Esophagus squamous epithelium (tissue), 5 donors: ENCODE measurements at places on chromosomes 6 and 20.

GRCh38 chr6:161133963-161134362, 139.9 kb downstream of the AGPAT4 start:
- no peak for DNase-seq

- DNase-seq: no peak
These were observed 7.2 kb upstream of the SDC4 start for GRCh38 chr20:45355209-45356084.

- no peak for DNase-seq
These were observed 112.6 kb upstream of the CCN2 start for GRCh38 chr6:132063738-132064137.

- DNase-seq: no peak
These were observed 163.2 kb upstream of the LAMA2 start for GRCh38 chr6:128719786-128720185.

DNA sequence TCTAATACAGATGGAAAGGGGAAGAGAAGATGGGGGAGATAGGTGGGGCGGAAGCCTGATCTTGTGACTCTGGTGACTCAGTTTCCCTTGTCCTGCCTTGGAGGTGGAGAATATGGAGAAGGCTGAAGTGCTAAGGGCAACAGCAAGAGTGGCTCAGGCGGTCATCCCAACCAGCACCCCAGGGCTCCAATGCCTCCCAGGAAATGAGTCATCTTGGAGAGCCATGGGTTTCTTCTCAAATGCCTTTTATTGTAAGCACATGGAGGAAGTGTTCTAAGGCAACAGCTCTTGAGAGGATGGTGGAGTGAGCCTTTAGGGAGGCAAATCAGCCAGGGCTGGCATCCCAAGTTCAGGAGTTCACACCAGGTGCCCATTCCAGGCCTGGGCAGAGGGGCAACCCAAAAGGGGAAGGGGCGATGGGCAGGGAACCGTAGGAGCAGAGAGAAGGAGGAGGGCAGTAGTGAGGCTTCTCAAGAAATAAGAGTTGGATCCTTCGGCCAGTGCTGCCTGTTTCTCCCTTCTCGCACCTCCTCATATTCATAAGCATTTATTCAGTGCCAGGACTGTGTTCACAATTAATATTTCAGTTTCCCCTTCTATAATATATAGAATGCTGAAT, 13.2 kb upstream of the AHCY start:
- DNase-seq: no peak
